ENCODE measurements at places on chromosomes 7 and 10.
A peak's percentile ranks its signal among the peaks of the same experiment; 100 is the strongest.

DNA sequence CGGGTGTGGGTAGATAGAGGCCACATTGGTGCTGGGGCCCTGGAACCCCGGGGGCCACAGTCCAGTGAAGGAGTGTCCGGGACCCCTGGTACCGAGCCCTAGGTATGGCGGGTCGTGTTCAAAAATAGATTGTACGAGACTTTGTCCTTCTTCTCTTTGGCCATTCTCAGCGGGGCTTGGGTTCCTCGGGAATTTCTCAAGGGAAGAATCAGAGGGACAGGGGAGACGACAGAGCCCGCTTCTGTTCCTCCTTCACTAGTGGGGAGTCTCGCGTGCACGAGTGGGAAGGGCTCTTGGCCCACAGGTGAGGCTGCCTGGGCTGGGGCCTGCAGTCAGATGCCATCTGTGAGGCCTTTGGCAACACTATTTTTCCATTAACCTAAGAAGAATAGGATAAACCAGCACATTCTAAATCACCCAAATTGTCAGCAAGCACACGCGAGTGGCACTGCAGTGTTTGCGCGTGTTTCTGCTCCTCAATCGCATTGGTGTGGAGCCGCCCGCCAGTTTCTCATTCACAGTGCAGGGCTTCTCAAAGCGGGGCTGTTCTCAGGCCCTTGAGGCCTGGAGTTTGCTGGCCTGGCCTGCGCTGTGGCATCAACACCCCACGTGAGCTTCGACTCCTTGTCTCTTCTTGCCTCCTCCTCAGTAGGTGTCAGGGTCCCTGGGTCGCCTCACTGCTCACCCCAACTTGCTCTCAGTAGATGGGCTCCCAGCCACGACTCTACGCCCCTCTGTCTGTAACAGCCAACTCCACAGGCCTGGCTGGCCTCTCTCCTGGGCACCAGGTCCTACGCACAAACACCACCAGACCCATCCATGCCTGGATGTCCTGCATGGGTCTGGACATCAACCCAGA is 187.6 kb upstream of the SHH start:
- peaks cover 27% of the 10 kb centered on the region for H3K4me1 ChIP-seq
- no peaks in the 10 kb centered on the region for H3K36me3 ChIP-seq
- no peak overlapping the region for H3K27ac ChIP-seq
- peaks cover 31% of the 10 kb centered on the region for H3K27me3 ChIP-seq
- H3K4me3 ChIP-seq: no peak overlapping the region
- no peak for DNase-seq

GRCh38 chr7:77199013-77199966 is at the start of gene FGL2:
Gene FGL2 (minus strand): TSS chr7:77199819. CDS start chr7:77199793, 26 bp downstream.
- no peaks in the 10 kb centered on the region for H3K36me3 ChIP-seq
- peak within 1 kb of the TSS; percentile 65 for H3K27ac ChIP-seq
- peak within 1 kb of the TSS; percentile 88 for H3K4me3 ChIP-seq
- no peaks in the 10 kb centered on the region for H3K27me3 ChIP-seq
- no peak for DNase-seq
- H3K4me1 ChIP-seq: peaks cover 49% of the 10 kb centered on the region

DNA sequence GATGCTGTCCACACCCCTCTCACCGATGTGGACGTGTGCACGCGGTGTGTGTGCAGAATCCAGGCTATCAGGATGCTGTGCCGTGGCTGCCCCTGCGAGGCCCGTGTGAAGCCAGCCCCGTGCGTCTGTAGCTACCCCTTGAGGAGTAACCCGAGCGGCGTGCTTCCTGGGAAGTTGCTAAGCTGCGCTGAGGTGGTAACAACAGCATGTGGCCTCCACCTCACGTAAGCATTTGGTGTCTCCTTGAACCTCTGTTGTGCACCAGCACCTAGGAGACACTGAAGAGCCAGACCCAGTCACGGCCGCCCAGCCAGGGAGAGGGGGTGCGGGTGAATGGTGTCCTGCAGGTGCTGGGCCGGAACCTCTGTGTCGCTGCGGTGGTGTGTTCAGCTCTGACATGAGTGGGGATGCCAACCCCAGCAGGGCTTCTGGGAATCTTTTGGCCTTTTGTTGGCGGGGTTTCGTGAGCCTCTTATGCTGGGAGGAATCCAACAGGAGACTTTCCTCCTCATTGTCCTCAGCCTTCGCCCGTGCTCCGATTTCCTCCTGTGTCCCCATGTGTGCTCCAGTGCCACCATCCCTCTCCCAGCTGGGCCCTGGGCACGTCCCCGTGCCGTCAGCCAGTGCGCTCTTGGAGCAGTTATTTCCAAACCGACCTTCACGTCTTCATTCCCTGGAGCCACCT is 60.4 kb downstream of the DNAJB6 start:
- H3K4me3 ChIP-seq: no peak overlapping the region
- no peak for DNase-seq
- H3K27me3 ChIP-seq: no peaks in the 10 kb centered on the region
- peaks cover 5% of the 10 kb centered on the region for H3K4me1 ChIP-seq
- peaks cover 32% of the 10 kb centered on the region for H3K36me3 ChIP-seq

- peaks cover 69% of the 10 kb centered on the region for H3K36me3 ChIP-seq
- H3K4me3 ChIP-seq: no peak overlapping the region
- H3K27ac ChIP-seq: peak overlapping the region; percentile 16
- peaks cover 60% of the 10 kb centered on the region for H3K4me1 ChIP-seq
- H3K27me3 ChIP-seq: no peaks in the 10 kb centered on the region
Measured at GRCh38 chr7:92723943-92724342, 112.4 kb downstream of the CDK6 start.

- H3K36me3 ChIP-seq: no peaks in the 10 kb centered on the region
- H3K27ac ChIP-seq: no peak overlapping the region
- H3K4me1 ChIP-seq: no peaks in the 10 kb centered on the region
- no peaks in the 10 kb centered on the region for H3K27me3 ChIP-seq
Measured at GRCh38 chr7:9488555-9488954, 1055.1 kb downstream of the NXPH1 start.

Data from activated T-helper 2 cell treated with anti-CD3 and anti-CD28 coated beads, Interferon-gamma antibody, Interleukin-2, Interleukin-4, amounts not matched to agents 10 μg/mL and 5 μg/mL and 100 μg/mL, durations not matched to agents 14 hours and 24 hours and 36 hours (primary cell).